ENCODE measurements at places on chromosomes 4 and X. TPM values are rescaled to one million over a fixed set of nuclear protein-coding genes. Genes with fewer than 3 reads are reported as not detected.

DNA sequence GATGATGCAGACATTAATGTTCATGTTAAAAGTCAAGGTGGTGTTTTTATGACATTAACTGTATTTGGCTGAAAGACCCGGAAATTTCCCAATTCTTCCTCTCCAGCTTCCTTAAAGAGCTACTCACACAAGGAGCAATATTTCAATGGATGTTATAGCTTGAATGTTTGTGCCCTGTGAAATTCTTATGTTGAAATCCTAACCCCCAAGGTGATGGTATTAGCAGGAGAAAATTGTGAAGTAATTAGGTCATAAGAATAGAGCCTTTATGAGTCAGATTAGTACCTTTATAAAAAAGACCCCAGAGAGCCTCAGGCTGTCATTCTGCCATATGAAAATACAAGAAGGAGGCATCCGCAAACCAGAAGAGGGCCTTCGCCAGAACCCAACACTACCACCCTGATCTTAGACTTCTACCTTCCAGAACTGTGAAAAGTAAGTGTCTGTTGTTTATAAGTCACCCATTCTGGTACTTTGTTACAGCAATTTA is 3.6 kb downstream of the TLR1 start:
- no peak for DNase-seq

DNA sequence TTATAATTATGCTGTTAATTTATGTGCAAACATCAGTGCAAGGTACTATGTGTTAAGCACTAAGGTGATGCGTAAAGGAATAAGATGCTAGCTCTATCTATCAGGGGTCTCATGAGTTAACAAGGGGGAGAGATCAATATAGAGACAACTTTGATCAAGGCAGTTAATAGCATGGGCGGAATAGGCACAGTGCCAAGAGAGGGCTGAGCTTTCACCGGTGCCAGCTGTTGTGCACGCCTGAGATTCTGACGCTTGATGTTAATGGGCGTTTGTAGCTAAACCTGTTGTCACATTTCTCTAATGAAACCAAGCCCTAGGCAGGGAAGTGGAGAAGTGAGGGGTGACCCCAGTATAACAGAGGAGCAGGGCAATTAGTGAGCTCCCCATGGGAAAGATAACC is 86.0 kb upstream of the NMU start:
- no peak for DNase-seq

- no peak for DNase-seq
These were observed 20.9 kb upstream of the S100G start for GRCh38 chrX:16628946-16629595.

- DNase-seq = no peak
These were observed 8.2 kb upstream of the AFF1 start for GRCh38 chr4:86926435-86927086.

DNA sequence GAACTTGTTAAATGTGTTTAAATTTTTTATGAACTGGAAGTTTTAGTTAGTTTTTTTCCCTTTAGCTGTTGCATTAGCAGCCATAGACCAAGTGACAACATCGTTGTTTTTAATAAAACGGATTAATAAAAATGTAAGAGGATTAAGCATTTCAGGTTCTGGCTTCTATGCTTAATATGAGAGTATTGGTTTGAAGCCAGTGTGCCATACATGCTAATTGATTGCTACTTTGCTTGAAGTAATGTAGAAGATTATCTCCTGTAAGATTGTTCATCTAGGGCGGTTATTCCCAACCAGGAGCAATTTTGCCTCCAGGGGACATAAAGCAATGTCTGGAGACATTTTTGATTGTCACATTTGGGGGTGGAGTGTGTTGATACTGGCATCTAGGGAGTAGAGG is 54.3 kb downstream of the TLL1 start:
- no peak for DNase-seq

DNA sequence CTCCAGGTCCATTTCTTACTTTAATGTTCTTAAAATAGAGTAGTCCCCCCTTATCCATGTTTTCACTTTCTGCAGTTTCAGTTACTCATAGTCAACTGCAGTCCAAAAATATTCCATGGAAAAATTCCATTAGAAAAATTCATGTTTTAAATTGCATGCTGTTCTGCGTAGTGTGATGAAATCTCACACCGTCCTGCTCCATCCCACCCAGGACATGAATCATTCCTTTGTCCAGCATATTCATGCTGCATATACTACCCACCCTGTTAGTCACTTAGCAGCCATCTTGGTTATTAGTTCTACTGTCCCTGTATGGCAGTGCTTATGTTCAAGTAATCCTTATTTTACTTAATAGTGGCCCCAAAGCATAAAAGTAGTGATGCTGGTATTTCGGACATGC is 5.4 kb upstream of the PDLIM5 start:
- no peak for DNase-seq

GRCh38 chr4:8200302-8200975 is 1.3 kb downstream of the SH3TC1 start:
- peak; percentile 79 for DNase-seq

Gene RENBP
- total RNA-seq = 14.9 TPM

Gene NPY1R
- total RNA-seq = 1.4 TPM

- DNase-seq = no peak
These were observed 11.7 kb upstream of the PTTG2 start for GRCh38 chr4:37948542-37948941.

Data from heart left ventricle (tissue), 16 donors.